ENCODE measurements at places on chromosomes 12 and 14. TPM values are rescaled to one million over a fixed set of nuclear protein-coding genes. Genes with fewer than 3 reads are reported as not detected.

Gene AMDHD1
- polyA plus RNA-seq, result 0.37 TPM

Gene SLC25A3
- polyA plus RNA-seq, result 479 TPM

Gene SMAGP
- polyA plus RNA-seq, result 28.4 TPM

Gene KRT7
- polyA plus RNA-seq, result 214 TPM

Gene SLC6A12
- not detected for polyA plus RNA-seq

Gene STAB2
- not detected for polyA plus RNA-seq

Gene MORN3
- 0.20 TPM for polyA plus RNA-seq

Data from stomach (tissue), 19 donors.